Activated naive CD4-positive, alpha-beta T cell (primary cell): ENCODE measurements at places on chromosomes 3 and 15.
A peak's percentile ranks its signal among the peaks of the same experiment; 100 is the strongest.

DNA sequence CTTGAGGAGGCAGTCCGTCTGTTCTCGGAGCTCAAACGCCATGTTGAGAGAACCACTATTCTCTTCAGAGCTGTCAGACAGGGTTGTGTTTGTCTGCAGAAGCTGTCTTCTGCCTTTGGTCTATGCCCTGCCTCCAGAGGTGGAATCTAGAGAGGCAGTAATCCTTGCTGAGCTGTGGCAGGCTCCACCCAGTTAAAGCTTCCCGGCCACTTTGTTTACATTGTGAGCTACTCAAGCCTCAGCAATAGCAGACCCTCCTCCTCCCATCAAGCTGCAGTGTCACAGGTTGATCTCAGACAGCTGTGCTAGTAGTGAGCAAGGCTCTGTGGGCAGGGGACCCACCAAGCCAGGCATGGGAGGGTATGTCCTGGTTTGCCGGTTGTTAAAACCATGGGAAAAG, 8.9 kb downstream of the OR5AC2 start:
- DNase-seq, result no peak

DNA sequence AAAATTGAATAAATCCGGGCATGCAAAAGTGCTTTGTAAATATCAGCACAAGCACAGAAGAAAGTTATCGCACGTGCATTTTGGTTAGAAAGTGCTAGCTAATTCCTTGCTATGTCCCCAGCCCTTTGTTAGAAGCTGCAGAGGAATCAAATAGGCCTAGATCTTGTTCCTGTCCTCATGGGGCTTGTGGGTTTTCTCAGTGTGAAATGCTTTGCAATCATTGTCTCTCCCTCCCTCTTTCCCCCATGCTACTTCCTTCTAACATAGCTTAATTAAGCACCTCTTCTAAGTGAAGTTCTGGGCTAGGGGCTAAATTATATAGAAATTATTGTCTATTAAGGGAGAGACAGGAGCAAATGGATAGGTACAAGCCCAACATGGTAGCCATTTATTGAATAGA, 271.7 kb downstream of the RPLP1 start:
- DNase-seq, result no peak

DNA sequence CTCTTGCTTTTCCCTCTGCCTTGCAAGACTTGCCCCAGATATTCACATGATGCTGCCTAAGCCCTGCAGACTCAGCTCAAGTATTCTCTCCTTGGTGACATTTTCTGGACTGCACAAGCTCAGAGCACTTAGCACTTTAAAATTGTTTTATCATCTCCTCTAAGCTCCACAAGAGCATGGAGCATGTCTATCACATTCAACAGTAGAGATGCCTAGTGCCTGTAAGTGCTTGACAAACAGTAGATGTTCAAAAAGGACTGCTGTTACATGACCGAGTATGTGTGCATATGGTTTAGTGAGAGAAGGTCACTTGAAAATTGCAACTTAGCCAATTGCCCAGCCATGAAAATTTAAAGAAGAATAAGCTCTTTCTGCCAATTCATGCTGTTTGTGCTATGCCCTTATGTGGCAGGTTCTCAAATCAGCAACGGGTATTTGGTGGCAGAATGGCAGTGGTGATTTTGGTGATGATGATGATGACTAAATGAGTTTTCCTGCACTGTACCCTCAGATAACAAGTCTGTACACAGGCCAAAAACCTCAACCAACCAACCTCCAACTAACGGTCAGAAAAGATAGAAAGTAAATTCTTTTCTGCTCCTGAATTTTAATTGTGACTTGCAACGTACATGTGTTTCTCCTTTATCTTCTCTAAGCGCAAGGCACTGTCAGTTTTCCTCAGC, 647.2 kb upstream of the UBE2E2 start:
- DNase-seq, result no peak

DNA sequence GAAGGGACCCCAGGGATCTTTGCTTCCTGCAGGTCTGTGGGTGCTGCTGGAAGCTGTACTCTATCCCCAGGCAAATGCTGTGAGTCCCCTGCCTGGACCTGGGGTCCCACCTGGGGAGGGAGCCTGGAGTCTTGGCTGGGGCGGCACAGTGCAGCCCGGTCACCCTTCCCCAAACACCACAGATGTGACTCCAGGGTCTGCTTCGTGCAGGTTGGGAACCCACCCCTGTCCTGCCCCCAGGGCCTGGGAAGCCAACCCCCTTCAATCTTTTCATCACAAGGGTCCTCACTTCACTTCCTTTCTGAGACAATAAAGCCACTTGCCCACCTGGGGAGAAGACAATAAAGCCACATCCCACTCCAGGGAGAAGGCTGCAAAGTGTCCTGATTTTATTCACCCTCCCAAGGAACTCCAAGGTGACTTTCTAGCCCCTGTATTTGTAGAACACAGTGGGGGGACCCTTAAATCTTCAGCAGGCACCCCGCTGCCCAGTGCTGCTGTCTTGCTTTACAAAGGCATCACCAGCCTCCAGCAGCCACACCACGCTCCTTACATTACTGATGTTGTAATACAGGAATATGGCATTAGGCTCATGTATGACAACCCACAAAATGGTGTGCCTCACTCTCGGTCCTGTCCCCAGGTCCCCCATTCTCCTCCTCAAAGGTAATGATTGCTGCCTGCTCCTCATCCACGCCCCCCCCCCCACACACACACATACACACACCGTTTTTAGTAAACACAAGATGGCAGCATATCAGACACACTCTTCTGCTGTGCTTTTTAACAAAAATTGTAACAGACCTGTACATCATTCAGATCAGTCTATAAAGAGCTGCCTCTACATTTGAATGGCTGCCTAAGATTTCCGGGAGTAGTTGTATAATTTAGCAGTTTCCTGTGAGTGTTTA, 9.9 kb downstream of the C3orf22 start:
- no peak for DNase-seq

GRCh38 chr15:88897456-88898194, 2.3 kb upstream of the HAPLN3 start:
- peak; percentile 28 for DNase-seq

GRCh38 chr3:150603980-150604319, 829 bp downstream of the SELENOT start:
- DNase-seq, result no peak

GRCh38 chr15:91308855-91309254, 208.8 kb downstream of the SV2B start:
- no peak for DNase-seq

DNA sequence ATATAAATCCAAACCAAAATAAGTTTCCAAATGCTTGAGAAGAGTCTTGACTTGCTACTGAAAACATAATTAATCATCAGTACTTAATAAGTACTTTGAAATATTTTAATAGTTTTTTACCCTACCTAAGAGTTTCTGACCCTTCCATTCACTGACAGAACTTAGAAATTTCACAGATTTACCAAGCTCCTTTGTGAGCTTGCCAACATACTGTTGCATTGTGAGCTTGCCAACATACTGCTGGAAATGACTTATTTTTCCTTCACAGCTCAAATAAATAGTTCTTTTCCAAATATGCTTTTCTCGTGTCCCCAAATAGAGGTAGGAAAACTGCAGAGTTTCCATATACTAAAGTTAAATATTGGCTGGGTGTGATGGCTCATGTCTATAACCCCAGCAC, 9.6 kb upstream of the AADAC start:
- no peak for DNase-seq

- no peak for DNase-seq
These were observed 268.4 kb upstream of the FRG2C start for GRCh38 chr3:75395580-75396315.

- DNase-seq, result no peak
These were observed 42.7 kb upstream of the ATP2B2 start for GRCh38 chr3:10547841-10548783.

GRCh38 chr15:39432912-39433348, 147.9 kb upstream of the THBS1 start:
- DNase-seq, result no peak

DNA sequence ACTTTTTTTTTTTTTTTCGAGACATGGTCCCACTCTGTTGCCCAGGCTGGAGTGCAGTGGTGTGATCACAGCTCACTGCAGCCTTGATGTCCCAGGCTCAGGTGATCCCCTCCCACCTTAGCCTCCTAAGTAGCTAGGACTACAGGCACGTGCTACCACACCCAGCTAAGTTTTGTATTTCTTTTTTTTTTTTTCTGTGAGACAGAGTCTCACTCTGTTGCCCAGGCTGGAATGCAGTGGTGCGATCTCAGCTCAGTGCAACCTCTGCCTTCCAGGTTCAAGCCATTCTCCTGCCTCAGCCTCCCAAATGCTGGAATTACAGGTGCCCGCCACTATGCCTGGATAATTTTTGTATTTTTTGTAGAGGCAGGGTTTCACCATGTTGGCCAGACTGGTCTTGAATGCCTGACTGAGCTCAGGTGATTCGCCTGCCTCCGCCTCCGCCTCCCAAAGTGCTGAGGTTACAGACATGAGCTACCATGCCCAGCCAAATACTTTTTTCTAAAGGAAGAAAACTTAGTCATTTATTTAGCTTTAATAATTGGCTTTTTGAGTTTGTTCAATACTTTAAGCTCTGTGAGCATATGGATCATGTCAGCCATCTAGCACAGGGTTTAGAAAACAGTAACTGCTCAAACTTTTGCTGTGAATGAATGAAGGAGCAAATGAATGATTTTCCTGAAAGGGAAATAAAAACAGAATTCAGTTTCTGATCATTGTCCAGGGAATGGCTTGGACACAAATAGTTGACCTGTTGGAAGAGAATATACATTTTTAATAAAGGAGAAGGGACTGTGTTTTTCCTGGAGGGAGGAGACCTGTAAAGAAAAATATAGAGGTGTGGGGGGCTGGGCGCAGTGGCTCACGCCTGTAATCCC, 26.0 kb downstream of the UBE2E1 start:
- no peak for DNase-seq

DNA sequence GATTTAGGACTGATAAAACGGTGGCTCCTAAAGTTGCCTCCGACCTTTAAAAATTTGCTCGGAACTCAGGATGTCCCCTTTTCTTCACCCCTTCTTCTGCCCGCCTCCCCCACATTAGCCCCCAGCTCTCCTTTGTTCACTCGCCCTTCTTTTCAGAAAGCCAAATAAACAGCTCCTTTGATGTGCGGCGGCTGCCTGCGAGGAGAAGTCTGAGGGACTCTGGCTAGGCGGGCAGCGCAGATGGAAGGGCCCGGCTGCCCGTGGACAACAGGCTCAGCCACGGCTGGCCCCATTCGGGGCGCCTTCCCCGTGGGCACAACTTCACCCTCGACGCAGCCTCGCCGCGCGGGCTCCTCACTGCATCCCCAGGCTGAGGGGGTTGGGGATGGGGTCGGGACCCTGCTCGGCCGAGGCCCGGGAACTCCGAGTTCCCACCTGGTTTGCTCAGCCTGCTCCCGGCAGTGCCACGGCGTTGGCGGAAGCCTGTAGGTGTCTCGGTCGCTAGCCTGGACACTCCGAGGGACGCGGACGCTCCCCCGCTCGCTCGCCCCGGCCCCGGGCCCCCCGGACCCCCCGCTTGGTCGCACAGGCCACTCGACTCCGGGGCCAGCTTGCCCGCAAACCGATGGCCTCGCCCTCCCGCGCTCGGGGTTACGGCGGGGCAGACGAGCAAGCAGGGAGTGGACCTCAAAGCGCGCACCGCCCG, 897 bp upstream of the TLE3 start:
- peak; percentile 32 for DNase-seq

GRCh38 chr15:86645925-86646500, 566.3 kb downstream of the AGBL1 start:
- no peak for DNase-seq

- DNase-seq, result no peak
These were observed 18.3 kb upstream of the MRPS22 start for GRCh38 chr3:139325551-139325950.

DNA sequence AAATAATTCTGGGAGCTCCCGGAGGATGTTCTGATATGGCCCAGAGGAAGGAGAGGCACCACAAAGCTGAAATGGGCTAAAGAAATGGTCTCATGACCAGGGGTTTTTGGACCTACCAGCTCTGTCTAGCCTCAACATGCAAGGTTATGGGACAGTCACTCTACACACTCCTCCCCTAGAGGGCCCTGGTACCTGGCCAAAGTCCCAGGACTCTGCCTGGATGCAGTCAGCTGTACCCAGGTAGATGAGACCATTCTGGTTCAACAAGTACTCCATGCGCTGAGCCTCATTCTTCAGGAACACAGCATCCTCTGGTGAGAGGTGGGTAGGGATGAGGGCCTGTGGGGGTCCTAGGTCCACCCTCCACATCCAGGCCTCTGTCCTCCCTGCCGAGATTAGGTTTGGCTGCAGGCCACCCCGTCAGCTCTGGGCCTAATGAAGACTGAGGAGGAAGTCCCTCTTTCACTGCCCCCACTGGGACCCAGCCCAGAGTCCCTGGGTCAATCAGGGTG, 9.5 kb downstream of the EPB42 start:
- no peak for DNase-seq

- no peak for DNase-seq
These were observed 143.7 kb downstream of the NR1D2 start for GRCh38 chr3:24088782-24089181.

DNA sequence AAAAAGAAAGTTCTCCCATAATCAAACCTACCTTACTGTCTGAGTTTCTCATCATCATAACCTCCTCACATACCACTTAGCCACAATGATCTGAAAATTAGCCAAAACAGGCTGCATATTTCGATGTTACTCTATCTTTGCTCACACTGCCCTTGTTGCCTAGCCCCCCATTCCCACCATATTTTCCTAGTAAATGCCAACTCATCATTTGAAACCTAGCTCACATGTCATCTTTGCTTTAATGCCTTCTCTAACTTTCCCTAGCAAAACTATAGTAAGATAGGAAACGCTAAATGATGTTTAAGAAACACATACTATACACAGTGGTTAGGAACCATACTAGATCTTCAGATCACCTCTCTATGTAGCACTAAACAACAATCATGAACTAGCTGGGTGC, 64.9 kb downstream of the INO80 start:
- no peak for DNase-seq

DNA sequence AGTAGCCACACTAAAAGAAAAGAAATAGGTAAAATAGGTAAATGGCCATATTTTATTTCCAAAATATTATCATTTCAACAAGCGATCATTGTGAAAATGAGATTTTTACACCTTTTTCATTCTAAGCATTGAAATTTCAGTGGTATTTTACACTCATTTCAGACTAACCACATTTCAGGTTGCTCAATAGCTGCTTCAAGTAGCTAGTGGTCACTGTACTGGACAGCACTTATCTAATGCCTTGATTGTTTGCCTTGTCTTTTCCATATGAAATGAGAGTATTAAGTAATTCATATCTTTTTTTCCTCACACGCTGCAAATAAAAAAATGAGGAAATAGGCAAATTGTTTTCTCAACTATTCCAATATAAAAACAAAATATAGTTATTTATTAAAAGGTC, 332.8 kb downstream of the NLGN1 start:
- DNase-seq, result no peak
